ENCODE measurements at places on chromosomes 3 and 15.

- no peak for DNase-seq
Observed at GRCh38 chr3:183266454-183266853, 13.4 kb downstream of the B3GNT5 start.

DNA sequence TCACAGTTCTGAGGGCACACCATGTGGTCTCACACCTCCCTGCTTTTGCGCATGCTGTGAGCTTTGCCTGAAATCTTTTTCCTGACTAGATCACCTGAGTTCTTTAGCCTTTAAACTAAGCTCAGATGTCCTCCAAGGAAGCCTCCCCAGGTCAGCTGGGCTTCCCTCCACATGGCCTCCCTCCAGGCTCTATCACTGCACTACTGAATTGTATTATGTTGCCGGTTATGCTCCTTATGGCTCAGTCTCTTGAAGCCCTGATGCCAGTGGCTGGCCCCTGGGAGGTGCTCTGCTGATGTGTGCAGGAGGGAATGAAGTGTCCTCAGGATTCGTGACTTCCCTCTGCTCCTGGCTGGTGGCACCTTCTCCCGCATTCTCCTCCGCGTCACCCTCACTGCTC is 93.3 kb upstream of the BLM start:
- DNase-seq = no peak

- DNase-seq = no peak
Observed at GRCh38 chr3:63202529-63202928, 75.6 kb upstream of the SYNPR start.

DNA sequence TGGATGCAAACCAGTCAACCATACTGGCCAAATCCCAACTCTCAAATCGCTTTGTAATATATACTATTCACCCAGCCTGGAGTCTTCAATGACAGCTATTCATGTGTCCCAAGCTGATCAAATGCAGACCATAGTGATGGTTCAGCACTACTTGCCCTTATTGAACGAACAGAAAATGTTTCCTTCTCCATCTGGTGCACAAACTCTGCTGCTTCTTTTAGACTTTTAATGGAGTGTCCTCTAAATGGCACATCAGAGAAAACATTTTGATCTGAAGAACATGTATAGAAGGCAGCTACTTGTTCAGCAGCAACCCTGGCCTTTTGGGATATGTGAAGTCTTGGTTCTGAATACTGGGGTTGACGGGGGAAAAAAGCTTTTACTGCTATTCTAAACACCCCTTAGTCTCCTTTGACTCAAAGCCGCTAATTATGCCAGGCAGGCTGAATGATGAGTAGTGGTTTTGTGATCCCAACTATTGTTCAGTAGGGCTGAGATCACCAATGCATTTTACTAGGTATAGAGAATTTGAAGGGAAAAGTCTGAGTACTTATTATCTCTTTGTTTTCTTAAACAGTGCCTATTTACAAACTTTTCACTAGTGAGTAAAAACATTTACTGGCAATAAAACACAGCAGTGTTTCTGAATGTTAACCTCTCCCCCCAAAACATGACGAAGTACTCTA is 781.2 kb downstream of the ROBO1 start:
- no peak for DNase-seq

GRCh38 chr3:151301787-151302186 is 14.8 kb downstream of the GPR87 start:
- DNase-seq = no peak

DNA sequence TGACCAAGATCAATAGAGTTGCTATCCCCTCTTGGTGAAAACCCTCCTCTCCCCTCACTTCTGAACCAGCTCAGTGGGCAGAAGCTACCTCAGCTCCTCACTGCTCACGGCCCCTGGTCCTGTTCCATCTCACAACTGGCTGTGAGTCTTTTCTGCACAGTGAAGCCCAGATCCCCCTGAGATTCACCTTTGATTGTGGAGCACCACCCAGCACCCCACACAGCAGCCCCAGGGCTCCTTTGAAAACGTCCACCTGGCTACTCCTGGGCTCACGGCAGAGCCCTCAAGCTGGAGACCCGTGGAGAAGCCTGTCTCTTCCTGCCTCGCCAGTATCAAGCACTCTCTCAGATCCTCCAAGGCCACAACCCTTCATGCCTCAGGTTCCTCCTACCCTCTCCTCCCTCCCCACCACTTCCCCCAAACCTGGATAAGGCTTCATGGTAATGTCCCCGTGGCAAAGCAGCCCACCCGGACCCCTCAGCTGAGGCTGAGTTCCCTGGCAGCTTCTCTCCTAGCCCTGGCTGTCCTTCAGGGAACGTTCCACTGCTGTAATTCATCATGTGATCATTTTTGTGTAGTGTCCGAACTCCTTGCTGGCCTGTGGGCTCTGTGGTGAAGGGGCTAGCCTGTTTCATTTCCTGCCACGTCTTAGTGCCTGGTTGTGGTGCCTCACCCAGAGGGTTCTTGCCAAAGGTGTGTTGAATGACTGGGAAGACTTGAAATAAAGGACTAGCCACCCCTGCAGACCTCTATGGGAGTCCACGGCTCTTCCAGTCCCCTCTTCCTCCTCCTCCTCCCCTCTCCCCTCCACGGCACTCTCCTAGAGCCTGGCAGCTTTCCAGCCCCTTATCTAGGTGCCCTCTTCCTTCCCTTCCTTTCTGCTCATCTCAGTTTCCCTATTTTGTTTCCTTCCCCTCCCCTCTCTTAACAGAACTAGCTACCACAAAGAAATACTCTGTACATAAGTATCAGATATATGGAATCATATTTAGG is 44.5 kb downstream of the KY start:
- DNase-seq = no peak

DNA sequence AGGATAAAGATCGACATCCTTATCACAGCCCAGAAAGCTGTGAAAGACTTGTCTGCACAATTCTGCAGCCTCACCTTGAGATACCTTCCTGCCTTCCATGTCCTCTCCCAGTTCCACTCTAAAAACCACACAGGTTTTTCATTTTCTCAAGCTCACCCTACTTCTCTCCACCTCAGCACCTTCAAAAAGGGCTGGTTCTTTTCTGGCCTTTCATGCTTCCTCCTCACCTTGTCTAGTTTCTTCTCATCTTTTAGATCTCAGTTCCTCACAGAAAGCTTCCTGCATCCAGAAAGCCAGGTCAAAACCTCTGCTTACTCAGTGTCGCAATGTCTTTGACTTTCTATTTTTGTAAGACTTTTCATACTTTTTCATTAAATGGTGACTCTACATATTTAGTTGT is 140.2 kb upstream of the STT3B start:
- DNase-seq = no peak

GRCh38 chr15:51191072-51191670 is 96.5 kb upstream of the TNFAIP8L3 start:
- no peak for DNase-seq

DNA sequence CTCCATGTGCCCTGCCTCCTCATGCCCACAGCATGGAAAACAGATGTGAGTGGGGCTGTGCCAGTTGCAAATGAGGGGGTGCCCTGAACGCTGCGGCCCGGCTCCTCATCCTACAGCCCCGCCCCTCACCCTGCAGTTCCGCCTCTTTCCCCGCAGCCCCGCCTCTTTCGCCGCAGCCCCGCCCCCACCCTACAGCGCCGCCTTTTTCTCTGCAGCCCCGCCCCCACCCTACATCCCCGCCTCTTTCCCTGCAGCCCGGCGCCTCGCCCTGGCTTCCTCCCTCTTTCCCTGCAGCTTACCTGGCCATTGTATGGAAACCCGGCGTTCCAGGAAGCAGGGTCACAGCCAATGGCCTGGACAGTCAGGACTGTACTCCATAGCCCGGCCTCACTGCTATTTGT is 284.9 kb downstream of the TLE3 start:
- DNase-seq = no peak

DNA sequence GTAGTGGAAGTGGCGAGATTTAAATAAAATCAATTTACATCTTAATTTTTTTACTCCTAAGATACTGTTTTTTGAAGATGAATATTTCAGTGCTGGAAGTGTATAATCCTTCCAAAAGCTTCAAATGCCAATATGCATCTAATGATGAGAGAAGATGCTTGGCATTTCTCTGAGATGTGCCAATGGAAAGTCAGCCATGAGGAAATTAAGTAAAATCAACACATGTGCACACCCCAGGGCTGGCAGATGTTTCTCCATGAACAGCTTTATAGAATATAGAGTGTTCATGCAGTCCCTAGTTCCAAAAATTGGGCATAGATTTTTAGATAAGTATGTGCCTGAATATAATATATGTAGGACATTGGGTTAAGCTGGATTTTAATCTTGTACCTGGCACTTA is 90.1 kb downstream of the CPNE4 start:
- DNase-seq = no peak

DNA sequence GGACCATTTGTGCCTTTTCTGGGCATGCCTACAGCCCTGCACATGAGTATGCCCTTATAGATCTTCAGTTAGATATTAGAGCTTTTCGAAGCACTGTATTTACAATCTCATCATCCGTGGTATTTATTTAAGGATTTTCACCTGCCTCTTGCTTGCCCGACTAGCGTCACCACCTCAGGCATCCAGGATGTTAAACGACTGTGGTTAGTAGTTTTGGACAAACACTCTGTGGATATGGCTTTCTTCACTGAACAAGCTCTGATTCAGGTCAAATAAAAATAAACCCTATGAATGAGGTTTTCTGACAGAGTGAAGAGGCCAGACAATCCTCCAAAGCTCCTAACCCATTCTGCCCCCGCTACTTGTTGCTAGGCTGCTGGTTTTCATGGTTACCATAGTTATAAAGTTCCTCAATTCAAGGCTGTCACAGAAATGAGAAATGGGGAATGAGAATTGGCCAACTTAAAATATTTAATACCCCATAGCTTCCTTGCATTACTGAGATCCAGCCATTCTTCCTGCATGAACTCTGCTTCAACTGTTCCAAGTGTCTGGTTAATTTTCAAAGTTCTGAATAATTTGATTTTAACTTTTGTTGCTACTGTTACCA is 440.1 kb downstream of the GABRG3 start:
- DNase-seq = no peak

GRCh38 chr3:184259878-184260723 is 1.3 kb downstream of the CAMK2N2 start:
- DNase-seq = no peak

All from amygdala (tissue), 56 donors.